Heart left ventricle (tissue), 16 donors: ENCODE measurements at places on chromosomes 7 and 10.

GRCh38 chr10:3559527-3559926 lies 225.5 kb downstream of the KLF6 start:
- DNase-seq = no peak

DNA sequence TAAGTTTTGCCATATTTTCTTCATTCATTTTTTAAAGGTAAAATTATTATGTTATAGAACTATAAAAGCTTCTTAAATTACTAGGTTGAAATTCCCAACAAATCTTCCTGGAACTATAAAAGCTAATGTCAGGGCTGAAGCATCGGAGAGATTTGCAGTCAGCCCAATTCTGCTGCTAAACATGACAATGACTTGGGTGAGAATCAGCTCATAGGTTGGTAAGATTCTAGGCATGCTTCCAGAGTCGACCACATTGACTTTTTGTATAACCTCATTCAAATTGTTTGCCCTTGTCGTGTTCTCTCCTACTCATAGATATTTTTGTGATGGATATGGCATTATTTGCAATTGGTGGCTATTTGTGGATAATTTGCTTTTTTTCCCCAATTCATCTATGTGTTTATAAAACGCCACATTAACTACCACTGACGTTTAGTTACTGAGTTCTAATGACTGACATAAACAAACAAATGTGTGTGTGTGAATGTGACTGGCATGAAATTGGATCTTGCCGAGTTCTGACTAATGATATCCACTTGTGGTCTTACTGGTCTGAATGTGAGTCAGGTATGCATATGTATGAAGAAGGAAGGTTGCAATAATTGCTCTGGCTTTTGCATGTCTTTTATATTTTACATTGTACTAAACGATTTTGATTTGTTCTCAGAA lies 579.8 kb downstream of the PARD3 start:
- DNase-seq = no peak

DNA sequence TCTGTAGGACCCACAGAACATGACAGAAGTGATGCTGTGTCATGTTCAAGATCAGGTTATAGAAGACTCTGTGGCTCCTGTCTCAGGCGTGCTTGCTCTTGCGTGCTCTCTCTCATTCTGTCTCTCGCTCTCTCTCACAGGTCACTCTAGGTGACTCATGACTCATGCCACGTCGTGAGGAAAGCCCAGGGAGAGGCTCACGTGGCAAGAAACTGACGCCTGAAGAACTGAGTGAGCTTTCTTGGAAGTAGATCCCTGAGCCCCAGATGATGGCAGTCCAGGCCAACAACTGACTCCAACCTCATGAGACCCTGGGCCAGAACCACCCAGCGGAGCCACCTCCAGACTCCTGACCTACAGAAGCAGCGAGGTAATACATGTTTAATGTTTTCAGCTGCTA lies 103.3 kb downstream of the DNMBP start:
- DNase-seq = no peak

GRCh38 chr7:95811846-95812445 lies 39.6 kb downstream of the DYNC1I1 start:
- DNase-seq = no peak

- peak; percentile 86 for DNase-seq
Measured at GRCh38 chr7:6317797-6318438, 45.5 kb upstream of the CYTH3 start.

DNA sequence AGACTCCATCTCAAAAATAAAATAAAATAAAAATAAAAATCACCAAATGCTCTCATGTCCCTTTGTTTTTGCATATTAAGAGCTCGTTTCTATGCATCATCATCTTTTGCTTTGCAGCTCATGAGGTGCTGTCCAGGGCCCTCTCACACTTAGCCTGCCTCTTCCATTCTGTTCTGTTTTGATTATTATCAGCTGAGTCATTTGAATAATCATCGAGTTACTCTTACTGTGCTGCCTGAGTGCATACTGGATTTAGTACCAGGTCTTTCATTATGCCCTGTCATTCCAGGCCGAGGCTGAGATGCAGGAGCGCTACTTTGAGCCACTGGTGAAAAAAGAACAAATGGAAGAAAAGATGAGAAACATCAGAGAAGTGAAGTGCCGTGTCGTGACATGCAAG lies 33.0 kb downstream of the UCMA start:
- no peak for DNase-seq

DNA sequence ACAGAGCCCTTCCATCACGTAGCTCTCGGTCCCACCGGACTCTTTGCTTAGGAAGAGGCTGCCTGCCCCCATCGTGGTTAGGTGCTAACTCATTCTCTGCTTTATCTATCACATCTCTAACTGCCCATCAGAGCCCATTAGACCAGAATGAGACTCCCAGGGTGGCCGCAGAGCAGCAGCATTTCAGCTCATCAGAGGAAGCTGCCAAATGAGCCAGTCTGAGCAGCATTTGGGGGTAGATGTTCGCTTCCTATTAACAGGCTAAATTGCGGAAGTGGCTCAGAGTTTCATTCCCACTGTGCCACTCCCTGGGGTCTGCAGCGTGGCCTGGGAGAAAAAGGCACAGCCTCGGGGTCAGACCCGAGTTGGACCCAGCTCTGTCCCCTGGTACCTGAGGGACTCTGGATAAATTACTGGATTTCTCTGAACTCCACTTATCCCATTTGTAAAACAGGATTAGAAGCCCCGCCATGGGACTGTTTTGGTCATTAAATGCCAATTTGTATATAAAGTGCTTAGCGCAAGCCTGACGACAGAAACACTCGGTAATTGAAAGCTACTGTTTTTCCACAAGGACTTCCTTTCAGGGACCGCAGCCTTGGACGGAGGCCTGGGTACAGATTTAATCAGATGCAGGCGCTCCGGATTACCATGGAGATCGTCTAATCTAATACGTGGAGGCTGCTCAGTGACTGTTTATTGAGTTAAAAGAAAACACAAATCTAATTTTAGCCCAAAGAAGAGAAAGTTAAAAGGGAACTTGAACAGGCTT lies 73.8 kb upstream of the PRLHR start:
- DNase-seq = no peak

DNA sequence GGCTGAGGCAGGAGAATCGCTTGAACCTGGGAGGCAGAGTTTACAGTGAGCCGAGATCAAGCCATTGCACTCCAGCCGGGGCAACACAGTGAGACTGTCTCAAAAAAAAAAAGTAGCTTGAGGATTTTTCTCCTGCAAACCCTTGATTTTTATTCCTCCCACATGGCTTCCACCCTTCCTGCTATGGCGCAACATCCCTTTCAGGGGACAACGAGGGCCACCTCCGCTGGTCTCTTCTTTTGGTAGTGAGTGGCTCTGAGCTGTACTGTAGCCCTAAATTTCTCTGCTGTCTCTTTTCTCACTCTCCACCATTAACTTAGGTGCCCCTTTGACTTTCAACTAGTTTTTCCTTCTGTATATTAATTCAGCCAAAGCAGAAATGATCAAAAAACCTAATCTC lies 113.4 kb downstream of the HIPK2 start:
- no peak for DNase-seq

GRCh38 chr10:67527351-67527750 lies 168.6 kb downstream of the CTNNA3 start:
- DNase-seq = no peak

DNA sequence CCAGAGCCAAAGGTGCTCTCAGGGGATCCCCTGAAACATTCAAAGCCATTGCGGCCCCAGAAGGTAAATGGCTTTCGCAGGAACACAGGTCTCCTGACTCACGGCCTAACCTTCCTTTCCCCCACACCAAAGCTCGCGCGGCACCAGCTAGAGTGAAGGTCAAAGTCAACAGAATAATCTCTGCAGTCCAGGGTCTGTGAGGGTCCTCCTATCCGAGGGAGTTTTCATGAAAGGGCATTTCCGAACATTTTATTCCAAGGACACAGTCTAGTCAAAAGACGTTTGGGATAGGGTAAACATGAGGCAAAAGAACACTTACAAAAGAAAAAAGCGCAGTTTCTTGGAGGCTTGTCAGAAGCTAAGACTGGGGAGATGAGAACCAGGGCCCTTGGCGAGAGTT lies 559 bp upstream of the STEAP2 start:
- DNase-seq = peak; percentile 23

GRCh38 chr7:105336009-105336408 lies 52.7 kb downstream of the SRPK2 start:
- DNase-seq = no peak

DNA sequence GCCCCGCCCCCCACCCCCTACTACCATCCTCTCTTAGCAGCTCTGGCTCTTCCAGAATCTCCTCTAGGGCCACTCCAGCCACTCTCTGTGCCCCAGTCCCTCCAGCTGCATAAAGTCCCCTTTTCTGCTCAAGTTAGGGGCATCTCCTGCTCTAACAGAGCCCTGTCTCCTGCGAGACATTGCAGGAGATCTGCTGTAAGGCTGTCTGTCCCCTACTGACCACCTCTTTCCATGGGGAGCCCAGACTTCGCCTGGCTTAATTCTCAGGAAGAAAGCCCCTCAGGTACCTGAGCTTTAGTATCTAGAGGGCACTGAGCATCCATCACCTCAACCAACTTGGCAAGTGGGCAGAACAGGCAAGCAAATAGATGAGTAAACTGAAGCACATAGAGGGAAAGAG lies 200.7 kb upstream of the ZMIZ1 start:
- DNase-seq = no peak

GRCh38 chr7:82464372-82464771 lies 20.8 kb upstream of the CACNA2D1 start:
- no peak for DNase-seq

DNA sequence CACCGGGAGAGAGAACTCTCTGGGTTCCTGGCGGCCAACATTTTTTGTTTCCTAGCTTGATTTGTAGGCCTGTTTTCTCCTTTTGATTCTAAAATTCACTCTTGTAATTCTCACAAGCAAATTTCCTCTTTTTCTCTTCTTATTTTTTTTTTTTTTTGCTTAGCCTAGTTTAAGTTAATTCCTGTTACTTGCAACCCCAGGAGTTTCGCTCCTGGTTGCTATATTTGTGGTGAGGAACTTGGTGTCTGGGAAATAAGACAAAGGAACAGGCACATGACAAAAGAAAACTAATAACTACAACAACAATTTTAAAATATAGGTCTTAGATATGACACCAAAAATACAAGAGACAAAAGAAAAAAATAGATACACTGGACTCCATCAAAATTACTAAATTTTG lies 6.7 kb downstream of the AOAH start:
- DNase-seq = no peak

- DNase-seq = no peak
Measured at GRCh38 chr7:97973206-97973658, 16.8 kb downstream of the OCM2 start.

GRCh38 chr7:55493408-55493807 lies 78.9 kb downstream of the VOPP1 start:
- no peak for DNase-seq

GRCh38 chr10:30026578-30026977 lies 32.8 kb downstream of the JCAD start:
- DNase-seq = no peak

DNA sequence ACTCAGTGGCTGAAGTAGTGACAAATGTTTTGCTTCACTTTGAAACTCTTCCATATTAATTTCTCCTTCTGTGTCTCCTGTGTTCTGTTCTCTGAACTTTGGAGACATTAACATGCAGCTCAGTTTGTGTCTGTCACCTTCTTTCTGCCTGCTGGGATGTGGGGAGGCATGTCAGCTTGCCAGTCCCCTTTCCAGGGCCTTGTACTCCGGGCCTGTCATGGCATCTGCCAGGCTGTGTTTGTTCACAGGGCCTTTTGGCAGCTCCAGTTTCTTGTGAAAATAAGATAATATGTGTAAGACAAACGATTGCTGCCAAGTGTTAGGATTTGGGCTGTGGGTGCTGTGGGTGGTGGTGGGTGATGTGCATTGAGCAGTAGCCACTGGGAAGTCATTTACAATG lies 76.1 kb upstream of the ELMO1 start:
- DNase-seq = no peak

GRCh38 chr7:50508471-50508943 lies 56.7 kb downstream of the DDC start:
- no peak for DNase-seq

- DNase-seq = no peak
Measured at GRCh38 chr7:159141167-159141566, 3.5 kb downstream of the VIPR2 start.

GRCh38 chr10:86100581-86101061 lies 266.0 kb downstream of the GRID1 start:
- DNase-seq = no peak

GRCh38 chr10:123284022-123284421 lies 129.8 kb downstream of the BUB3 start:
- DNase-seq = no peak

DNA sequence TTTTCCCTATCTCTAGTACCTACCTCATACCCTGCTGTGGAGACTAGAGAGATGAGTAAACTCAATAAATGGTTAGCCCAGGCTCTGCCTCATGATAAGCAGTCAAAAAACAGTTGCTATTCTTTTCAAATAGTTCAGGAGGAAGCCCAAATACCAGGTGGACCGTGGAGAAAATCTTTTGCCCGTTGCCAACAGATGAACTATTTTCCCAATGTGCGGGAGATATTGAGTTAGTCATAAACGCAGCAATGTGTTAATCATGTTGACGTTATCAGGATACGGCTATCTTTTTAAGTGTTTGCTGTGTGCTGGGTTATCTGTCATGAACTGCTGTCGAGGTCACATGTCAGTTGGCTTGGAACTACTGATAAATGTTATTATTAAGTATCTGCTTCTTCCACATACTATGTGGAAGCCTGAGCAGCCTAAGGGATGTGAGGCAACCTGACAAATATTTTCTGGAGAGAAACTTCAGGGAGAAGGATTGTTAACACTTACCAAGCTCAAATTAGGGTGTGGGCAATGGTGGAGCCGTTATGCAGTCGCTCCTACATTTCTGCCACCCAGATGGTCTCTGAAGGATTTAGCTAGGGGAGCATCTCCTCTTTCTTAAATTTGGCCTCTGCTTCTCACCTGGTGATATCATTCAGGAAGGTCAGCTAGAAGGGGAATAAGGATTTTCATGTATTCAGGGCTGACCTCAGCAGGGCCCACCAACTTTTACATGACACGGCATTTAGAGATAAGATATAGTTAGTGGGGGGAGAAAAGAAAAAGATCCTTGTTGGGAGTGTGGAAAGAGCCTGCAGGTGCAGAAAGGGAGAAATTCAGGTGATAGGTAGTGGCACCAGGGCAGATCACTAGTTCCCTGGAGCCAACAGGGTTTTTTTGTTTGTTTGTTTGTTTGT lies 33.5 kb upstream of the SLC26A3 start:
- no peak for DNase-seq

GRCh38 chr7:44936322-44936721 lies 42.5 kb downstream of the MYO1G start:
- no peak for DNase-seq

- peak; percentile 67 for DNase-seq
Measured at GRCh38 chr10:110273474-110273873, 31.2 kb downstream of the SMNDC1 start.

GRCh38 chr7:34523226-34523918 lies 134.6 kb upstream of the NPSR1 start:
- no peak for DNase-seq

GRCh38 chr10:57979491-57979890 lies 288.2 kb downstream of the IPMK start:
- DNase-seq = no peak
